ENCODE measurements at places on chromosomes 3 and 15.

DNA sequence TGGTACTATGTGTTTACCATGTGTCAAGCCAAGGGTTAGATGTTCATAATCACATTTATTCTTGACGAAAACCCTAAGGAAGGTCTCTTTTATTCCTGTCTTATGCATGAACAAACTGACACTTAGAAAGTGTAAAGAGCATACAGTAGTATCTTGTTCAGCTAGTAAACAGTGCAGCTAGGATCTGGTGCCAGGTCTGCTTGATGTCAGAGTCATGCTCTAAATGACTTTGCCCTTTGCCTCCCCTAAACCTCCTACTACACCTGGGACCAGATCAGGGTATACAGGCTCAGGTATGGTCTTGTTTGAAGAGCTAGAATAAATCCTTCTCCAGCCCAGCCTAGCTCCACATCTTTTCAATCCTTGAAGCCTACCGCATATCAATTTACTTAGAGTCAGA is 232.4 kb downstream of the ADAMTSL3 start:
- no peak for DNase-seq

GRCh38 chr3:152909180-152909883 is 74.4 kb downstream of the P2RY1 start:
- DNase-seq, result no peak

DNA sequence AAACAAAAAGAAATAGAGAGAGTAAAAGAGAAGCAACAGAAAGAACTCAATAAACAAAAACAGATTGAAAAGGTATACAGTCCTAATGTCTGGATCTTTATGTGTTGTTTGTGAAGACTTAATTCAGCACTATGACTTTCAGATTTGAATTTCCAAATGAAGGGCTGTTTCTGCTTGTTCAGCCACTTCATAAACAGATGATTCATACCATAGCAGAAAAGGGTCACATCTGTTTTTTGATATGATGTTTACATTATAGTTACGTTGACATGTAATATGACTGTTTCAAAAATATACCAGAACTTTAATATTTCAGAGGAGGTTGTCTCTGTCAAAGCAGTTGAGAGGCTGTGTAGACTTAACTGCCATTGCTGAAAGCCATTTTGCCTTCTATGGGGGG is 24.1 kb downstream of the ASB14 start:
- no peak for DNase-seq

DNA sequence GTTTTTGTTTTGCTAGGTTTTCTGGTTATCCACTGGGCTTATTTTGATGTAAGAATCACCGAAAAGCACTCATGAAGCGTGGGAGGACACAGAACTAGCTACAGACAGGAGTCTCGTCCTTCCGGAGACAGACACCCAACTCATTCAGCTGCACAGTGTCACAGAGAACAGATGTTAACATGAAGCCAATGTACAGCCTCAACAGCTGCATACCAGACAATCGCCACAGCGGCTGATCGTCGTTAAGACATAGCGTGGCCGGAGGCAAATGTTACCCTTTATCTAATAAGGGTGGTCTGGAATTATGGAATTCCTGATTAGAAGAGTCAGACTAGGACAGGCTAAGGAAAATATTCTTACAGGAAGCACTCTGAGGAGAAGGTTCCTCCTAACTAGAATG is 1.1 kb upstream of the PYGO1 start:
- DNase-seq, result no peak

DNA sequence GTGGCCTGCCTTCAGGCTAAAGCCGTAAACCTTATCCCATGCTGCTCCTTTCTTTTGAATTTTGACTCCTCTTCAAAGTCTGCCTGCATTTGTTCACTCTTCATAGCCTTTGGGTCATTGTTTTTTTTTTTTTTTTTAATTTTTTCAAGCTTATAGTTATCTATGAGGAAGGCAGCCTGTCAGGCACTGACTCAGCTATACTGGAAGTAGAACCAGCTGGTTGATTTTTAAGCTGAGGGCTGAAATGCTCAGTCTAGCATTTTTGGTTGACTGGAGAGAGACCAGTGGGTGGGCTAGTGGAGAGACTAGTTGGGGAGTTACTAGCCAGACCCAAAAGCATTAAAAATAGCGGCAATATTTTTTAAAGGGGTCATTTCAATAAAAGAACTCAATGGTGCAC is 44.1 kb downstream of the C3orf20 start:
- DNase-seq, result no peak

- DNase-seq, result no peak
These were observed 141.0 kb upstream of the HACD2 start for GRCh38 chr3:123725652-123726400.

GRCh38 chr3:168988853-168989252 is 674.7 kb downstream of the MECOM start:
- no peak for DNase-seq

DNA sequence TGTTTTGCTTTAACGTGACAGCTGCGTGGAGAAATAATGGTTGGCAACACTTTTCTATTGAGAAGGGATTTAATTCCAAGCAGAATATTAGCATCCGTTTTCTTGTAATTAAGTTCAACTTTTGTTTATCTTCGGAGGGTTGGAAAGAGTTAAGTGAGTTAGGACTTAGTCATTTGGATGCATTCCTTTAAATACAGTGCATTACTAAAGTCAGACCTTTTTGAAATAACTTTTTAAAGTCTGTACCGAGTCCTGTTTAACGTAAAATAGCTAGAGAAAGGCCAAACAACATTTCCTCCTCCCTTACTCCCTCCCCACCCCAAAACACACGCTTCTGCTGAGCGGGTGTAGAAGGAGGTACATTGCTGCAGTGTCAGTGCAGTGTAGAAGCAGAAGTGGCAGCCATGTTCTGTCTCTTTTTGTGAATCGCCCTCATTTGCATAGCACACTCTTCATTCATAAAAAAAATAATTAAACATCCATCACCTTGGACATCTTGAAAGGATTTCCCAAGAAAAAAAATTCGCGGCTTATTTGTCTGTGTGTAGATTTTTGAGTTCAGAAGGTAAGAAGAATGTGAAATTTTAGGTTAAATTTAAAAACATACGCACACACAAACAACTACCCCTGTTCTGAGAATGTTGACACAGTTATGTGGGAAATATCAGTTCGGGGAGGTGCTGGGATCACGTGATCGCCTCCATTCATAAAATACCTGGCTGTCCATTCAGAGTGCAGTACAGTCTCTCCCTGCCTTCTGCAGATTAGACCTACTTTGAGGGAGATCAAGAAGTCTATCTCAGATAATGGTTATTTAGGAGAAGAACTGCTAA is 1.6 kb downstream of the SPRED1 start:
- peak; percentile 39 for DNase-seq

- no peak for DNase-seq
These were observed 28.0 kb upstream of the PIGZ start for GRCh38 chr3:196996454-196997265.

GRCh38 chr3:86991840-86992435 is 989 bp upstream of the VGLL3 start:
- DNase-seq, result no peak

- no peak for DNase-seq
These were observed 178.3 kb upstream of the C2CD4B start for GRCh38 chr15:62343397-62343796.

DNA sequence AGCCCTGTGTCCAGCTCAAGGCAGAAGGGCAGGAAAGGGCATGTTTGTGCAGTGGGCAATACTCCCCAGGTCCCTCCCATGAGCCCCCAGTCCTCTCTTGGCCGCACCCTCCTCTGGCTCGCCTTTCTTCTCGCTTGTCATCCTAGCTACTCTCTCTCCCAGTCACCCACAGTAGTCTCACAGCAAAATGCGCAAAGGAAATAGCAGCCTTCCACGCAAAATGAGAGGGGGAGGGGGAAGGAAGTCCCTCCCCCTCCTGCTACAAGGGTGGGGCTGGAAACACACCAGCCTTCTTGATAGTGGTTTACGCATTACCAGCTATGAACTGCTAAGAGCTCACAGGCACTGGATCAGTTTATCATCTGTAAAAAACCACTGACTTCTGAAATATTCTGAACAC is 83.8 kb downstream of the GADL1 start:
- no peak for DNase-seq

DNA sequence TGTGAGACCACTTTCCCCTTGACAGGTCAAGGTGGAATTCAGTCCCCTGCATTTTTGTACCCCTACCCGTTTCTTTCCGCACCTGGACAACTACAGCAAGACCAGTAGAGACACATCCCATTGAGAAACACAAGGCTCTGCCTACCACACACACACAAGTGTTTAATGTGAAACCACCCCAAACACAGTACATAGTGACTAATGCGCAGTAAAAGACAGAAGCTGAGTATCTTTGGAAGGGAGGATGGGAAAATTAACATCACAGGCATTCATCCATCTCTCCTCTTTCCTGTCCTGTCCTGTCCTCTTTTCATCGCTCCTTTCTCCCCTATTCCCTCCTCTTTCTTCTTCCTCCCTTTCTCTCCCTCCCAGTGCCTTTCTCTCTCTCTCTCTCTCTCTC is 64.8 kb downstream of the SCN11A start:
- DNase-seq, result no peak

GRCh38 chr3:132543011-132543739 is 53.9 kb upstream of the ACKR4 start:
- peak; percentile 51 for DNase-seq

- no peak for DNase-seq
These were observed 353.2 kb upstream of the ATP11B start for GRCh38 chr3:182440101-182440500.

- DNase-seq, result no peak
These were observed 207.2 kb downstream of the TBC1D5 start for GRCh38 chr3:17535274-17535673.

DNA sequence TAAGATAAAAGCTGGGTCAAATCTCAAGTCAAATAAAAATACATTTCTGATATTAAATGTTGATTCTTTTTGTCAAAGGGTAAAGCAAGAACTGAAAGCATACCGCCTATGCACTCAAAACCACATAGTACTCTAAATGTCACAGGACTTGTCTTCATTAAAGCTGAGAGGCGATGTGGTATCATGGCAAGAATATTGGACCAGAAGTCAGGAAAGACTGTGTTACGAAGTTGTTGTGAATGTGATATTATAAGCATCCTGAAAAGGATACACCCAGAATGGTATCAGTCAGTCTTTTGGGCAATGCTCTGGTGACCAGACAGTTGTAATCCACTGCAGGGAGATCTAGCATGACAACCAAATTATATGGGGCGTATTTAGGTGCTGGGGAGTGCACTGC is 33.8 kb downstream of the TIGIT start:
- no peak for DNase-seq

GRCh38 chr3:46926039-46926438 is 48.5 kb downstream of the PTH1R start:
- DNase-seq, result peak; percentile 52

GRCh38 chr3:18772699-18773305 is 347.7 kb upstream of the SATB1 start:
- no peak for DNase-seq

DNA sequence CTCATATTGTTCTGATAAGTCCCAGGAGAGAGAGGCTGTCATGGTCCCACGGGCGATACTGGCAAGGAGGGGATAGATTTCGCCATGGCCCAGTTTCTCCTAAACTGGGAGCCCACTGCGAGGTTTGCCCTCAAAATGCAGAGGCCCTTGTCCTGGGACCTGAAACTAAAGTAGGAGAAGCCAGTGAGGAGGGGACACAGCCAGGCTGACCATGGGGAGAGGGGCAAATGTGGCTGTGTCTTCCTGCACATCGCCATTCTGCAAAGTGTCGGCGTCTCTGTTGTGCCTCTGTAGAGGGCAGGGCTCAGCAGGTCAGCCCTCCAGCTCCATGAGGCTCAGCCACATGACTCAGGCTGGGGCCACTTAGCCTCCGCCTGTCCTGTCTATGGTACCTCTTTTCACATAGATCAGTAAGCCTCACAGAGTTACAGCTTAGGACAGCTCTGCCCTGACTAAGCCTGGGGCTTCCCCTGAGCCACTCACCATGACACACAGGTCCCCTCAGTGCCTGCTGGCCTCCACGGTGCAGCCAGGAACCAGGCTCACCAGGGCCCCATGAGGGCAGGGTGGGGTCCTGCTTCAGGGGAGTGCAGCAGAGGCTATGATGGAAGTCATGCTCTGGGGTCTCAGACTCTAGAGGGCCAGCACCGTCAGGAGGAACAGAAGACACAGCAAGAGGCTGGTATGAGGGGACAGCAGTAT is 28.6 kb upstream of the PLXNA1 start:
- no peak for DNase-seq

DNA sequence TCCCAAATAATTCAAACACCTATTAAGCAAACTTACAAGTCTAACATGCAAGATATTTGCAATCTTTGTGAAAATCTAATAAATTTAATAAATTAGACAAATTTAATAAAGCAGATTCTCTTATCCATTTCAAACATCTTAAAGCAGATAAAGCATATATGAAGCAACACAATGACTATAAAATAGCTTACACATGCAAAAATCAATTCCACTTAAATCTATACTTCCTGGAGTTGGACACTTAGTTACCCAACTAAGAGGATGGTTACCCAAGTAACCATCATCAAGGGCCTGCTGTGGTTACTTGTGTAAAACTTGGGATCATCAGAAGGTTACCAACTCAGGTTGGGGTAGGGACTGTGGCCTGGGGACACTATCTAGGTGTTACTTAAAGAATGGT is 206.8 kb downstream of the CD47 start:
- no peak for DNase-seq

DNA sequence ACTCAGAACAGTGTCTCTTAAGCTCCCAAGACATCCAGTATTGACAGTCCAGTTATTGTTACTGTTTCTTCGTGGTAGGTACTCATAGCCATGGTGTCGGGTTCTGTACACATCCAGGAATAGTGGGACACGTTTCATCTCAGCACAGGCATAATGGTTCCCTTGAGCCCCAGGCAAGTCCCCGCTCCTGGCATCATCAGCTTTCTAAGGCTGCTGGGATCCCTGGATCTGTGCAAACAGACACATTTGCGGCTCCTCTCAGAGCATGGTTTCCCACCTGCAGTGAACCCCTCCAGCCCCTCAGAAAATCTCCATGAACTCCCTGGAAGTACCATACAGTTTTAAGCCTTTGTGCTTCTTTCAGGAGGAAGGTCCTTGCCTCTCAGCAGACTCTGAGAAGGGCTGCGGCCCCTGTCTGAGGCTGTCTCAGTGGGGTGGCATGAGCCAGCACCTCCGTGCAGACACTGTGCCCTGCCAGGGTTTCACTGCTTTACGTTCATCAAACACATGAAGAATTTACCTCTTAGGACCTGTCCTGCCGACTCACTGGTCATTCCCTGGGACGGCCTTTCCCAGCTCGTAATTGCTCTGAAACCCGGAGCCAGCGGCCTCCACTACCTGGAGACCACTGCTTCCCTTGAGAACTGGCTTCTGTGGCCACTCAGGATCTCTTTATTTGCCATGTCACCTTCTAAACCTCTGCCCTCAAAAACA is 124.9 kb downstream of the LRRK1 start:
- DNase-seq, result no peak

DNA sequence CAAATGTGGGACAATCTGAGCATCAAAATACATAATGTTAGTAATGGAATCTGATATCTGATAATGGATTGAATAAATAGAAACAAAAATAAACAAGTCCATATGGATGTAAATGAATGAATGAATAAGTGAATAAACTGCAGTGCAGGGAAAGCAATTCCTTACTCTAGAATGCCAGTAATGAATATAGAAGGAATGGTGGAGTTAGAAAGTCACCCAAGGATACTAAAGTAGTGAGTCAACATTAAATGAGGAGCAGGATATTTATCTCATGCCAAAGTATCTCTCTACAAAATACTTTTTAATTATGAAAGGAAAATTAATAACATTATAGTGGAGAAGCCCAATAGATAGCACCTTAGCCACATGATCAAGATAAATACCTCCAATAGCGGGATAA is 300.3 kb downstream of the FEZF2 start:
- DNase-seq, result peak; percentile 10

- no peak for DNase-seq
These were observed 104.8 kb upstream of the PLSCR5 start for GRCh38 chr3:146709969-146710368.

- DNase-seq, result no peak
These were observed 130.3 kb downstream of the NR1I2 start for GRCh38 chr3:119912220-119912619.

GRCh38 chr3:118970819-118971218 is 63.8 kb downstream of the IGSF11 start:
- DNase-seq, result no peak
